ENCODE measurements at places on chromosomes 7 and 10.
A peak's percentile ranks its signal among the peaks of the same experiment; 100 is the strongest.

DNA sequence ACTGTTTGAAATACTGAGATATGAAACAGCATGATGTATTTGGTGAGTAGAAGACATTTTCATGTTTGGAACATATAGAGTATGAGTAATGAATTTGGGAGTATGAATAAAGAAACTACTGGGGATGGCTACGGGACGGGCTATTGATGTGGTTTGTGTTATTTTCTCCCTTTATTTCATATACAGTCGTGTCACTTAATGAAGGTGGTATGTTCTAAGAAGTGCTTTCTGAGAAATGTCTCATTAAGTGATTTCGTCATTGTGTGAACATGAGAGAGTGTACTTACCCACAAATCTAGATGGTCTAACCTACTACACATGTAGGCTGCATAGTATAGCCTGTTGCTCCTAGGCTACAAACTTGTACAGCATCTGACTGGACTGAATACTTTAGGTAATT is 106.3 kb downstream of the CCNY start:
- no peak for DNase-seq

DNA sequence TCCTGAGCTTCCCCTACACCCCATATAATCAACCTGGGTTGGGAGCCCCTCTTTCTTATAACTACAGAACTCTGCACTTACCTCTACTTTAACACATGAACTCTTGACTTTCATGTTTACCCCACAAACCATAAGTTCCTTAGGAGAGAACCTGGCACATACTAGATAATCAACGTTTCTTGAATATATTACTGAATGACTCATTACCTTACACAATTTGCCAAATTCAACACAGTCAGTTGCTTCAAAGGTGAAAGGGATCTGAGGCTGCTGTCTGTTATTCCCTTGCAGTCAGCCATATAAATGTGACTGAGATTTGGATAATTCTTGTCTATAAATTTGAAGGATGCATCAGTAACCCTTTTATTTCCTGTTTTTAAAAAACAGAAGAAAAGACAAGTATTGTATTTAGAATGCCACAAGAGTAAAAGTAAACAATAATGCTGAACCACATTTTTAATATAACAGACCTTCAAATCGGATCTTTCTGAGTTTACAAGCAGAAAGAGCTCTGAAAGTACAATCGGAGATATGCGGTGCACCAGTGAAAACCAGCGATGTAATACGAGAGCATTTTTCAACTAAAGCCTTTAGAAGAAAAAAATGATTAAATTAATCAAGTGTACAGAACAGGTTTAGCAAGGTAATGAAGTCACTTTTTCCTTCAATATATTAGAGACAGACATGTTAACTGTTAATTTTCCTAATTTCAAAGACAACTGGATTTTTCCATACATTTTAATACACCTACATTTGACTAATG is 29.5 kb upstream of the LRRC17 start:
- no peak for DNase-seq

DNA sequence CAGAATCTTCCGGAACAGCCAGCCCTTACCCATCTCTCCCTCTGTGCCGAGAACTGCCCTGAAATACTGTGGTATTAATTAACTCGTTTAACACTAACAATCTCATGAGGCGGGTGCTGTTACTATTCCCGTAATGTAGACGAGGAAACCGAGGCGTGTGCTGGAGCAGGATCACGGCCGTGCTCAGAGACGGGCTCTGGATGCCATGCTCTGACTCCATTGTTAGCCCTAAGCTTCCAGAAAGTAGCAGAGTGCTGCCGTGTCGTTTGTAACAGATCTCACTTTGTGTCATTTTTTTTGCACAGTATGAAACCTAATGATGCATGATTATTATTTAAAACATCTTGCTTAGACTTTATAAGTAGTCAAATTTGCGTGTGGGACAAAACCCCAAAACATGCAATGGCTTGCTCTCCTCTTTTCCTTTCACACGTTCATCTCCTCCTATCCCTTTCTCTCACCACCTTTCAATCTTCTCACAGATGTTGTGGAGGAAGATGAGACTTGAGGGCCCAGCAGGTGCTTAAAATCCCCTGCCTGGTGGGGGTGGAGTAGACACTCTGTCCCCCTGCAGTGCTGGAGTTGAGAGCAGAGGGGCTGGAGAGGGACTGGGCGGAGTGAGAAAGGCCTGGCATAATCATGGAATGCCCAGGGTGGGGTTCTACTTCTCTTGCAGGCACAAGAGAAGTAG is 482 bp upstream of the ACTR3C start:
- DNase-seq: no peak

GRCh38 chr10:22002591-22003176 is 846 bp downstream of the DNAJC1 start:
- DNase-seq: no peak

- DNase-seq: no peak
Observed at GRCh38 chr10:125079091-125079600, 81.2 kb downstream of the CTBP2 start.

- no peak for DNase-seq
Observed at GRCh38 chr7:107051376-107051775, 6.9 kb downstream of the PRKAR2B start.

- DNase-seq: no peak
Observed at GRCh38 chr7:69934144-69934903, 336.0 kb downstream of the AUTS2 start.

GRCh38 chr10:57262892-57263291 is 901.8 kb upstream of the ZWINT start:
- no peak for DNase-seq

GRCh38 chr10:103772096-103772845 is 83.1 kb downstream of the SH3PXD2A start:
- DNase-seq: peak; percentile 89

GRCh38 chr7:95113590-95113989 is 206.2 kb downstream of the PPP1R9A start:
- DNase-seq: no peak

- DNase-seq: peak; percentile 67
Observed at GRCh38 chr10:98460837-98461499, 14.2 kb upstream of the HPS1 start.

DNA sequence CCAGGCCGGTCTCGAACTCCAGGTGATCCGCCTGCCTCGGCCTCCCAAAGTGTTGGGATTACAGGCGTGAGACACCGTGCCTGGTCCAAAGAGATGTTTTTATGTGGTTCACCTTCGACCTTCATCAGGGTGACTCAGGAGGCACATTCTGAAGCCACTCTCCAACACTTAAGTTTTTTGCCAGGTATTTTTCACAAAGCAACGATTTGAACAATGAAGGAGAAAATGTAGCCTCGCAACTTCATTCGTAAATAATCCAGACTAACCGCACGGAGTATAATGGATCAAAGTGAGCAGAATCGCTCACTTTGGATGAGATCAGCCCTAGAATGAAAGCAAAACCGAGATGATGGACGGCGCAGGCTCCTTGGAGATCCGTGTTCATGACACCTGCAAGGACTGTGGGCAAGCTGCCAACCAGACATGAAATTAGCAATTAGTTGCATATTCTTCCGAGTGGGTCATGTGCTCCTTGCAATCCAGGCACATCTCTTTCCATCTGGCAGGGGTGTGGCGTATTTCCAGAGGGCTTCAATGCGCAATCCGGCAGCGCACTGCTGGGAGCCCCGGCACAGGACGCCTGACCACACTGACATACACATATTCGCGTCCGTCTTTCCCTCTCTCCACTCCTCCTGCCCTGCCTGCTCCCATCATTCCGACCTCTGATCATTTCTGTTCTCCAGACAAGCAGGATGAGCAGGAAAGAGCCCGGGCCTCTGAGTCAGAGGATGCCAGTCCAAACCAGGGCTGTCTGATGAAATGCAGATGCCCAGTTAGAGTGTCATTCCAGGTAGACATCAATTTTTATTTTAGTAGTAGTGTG is 148.4 kb downstream of the KLF6 start:
- no peak for DNase-seq

DNA sequence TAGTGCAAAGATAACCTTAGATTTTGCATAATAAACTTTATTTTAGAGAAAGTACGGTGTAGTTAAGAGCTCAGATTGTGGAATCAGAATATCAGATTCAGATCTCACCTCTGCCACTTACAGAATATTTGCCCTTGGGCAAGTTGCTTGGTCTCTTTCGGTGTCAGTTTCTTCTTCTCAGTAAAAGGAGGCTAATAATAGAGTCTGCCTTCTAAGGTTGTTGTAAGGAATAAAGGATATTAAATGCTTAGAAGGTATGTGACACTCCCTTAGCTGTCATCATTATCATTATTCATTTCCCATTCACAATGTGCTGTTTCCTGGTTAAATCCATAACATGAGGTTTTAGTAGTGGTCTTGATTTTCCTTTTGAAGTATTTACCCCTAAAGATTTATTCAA is 42.2 kb downstream of the MPLKIP start:
- no peak for DNase-seq

DNA sequence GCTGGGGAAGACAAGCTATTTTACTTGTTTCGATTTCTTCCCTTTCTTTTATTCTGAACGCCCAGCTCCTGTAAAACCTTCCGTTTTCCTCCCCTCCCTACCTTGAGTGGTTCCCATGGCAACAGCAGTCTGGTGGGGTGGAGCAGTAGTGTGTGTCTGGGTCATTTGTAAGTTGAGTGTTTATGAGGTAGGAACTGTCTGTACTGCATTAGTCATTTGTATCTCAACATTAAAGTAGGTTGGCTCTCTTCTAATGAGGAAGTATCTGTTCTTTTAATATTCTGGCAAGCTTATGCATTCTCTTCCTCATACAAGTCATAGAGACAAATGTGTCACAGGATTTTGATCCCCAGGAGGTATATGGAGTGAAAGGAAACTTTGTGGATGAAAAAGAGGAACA is 85.3 kb upstream of the CCDC6 start:
- peak; percentile 79 for DNase-seq

DNA sequence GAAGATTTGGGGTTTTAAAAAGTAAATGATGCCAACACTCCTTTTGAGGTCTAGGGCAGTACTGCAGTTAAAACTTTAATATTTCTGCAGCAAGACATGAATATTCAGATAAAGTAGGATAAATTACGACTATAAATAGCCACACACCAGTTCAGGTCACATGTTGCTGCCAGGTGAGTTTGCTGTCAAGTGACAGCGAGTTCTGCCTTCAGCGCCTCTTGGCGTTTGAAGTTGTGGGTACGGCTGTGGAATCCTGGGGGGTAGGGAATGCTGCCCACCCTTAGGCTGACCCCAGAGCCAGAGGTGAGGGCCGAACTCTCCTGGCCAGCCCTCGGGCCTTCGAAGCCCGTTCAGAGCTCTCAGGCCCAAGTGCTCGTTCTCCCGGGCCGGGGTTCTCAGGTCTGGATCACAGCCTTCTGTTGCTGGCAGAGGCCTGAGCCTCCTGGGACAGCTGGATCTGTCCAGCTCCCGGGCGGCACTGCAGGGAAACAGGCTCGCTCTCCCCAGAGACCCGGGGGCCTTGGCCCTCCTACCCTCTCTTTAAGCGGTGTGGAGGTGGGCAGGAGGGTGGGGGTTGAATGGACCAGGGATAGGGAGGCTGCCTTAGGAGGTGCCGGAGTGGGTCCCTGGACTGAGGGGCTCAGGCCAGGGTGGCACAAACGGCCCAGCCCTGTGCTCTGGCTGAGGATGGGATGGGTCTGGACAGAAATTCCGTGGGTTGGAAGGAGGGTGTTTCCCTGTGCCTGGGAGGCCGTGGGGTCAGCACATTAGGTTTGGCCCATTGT is 5.4 kb downstream of the BRI3 start:
- DNase-seq: no peak

- no peak for DNase-seq
Observed at GRCh38 chr7:66185680-66186187, 19.4 kb upstream of the TPST1 start.

GRCh38 chr10:56359837-56360236 is 1.2 kb downstream of the ZWINT start:
- DNase-seq: no peak

- DNase-seq: no peak
Observed at GRCh38 chr10:132360766-132361447, 28.9 kb downstream of the LRRC27 start.

DNA sequence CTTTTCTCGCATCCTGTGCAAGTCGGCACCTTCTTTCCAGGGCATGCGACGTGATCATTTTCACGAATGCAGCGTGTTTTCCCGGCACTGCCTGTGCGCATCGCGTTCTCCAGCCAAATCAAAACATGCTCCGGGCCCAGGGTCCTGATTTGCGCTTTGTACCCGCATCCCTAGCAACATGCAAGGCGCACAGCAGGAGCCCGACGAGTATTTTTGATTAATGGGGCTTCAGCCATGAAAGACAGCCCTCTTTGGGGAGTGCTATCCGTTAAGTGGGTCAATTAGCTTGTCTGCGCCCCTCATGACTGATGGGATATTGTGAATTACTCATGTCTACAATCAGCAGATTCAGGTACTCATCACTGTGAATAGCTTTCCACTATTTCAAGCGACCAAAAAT is 243.3 kb upstream of the RNF32 start:
- no peak for DNase-seq

DNA sequence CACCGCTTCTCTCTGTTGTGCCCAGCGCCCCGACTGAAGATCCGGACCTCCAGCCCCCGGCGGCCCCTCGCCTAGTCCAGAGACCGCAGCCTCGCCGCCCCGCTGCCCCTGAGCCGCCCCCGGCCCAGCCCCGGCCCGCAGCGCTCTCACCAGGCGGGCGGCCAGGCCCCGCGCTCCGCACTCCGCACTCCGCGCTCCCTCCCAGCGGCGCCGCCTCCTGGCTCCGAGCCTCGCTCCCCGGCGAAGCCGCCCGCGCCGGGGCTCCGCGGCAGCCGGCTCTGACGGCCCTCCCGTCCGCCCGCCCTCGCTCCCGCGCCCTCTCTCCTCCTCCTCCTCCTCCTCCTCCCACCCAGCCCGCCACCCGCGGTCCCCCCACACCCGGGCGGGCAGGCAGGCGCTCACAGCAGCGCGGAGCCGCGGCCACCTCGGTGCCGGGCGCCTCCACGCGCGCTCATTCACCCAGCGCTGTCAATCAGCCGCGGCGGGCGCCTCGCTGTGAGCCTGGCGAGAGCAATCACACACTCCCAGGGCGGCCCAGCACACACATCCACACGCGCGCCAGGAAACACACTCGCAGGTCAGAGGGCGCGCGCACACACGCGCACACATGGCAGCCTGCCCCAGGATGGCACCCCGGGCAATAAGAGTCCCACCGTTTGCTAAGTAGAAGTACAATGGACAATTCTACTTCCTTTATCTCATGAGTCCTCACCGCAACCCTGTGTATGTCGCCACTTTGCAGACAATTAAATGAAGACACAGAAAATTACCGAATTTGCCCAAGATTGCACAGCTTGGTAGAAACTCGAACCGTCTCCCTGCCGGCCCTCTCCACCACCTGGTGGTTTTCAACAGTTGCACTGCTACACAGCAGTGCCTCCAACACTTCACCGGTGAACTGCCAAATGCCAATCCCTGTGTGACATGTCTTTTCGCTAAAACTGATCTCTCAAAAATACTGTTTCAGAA is at the start of gene PRRT4:
Gene PRRT4, minus strand, starts transcription at position 280 of the 969 bp plus-strand sequence.
- no peak for DNase-seq

DNA sequence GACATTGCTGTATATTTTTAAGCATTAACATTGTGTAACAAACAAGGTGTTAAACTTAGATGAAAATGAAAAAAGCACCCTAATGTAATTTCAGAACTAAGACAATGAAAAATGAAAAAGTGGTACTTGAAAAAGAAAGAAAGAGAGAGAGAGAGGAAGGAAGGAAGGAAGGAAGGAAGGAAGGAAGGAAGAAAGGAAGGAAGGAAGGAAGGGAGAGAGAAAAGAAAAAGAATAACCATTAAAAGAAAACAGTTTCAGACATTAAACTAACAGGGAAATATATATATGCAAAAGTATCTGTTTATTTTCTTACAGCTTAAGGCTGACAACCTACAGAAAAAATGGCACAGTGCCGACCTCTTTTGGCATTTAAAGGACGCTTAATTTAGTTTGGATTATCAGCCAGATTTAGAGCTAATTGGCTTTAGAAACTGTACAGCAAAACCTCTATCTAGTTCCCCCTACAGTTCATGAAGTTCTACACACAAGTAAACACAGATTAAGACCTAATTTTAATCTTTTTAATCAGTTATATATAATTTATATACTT is 13.8 kb downstream of the MTERF1 start:
- DNase-seq: no peak

GRCh38 chr10:11195623-11196022 is 178.0 kb downstream of the CELF2 start:
- no peak for DNase-seq

Measured in ureter (tissue), 1 donor.